ENCODE measurements at places on chromosomes 13 and 19.

GRCh38 chr13:109869312-109870237 lies 83.2 kb upstream of the IRS2 start:
- no peak for DNase-seq

DNA sequence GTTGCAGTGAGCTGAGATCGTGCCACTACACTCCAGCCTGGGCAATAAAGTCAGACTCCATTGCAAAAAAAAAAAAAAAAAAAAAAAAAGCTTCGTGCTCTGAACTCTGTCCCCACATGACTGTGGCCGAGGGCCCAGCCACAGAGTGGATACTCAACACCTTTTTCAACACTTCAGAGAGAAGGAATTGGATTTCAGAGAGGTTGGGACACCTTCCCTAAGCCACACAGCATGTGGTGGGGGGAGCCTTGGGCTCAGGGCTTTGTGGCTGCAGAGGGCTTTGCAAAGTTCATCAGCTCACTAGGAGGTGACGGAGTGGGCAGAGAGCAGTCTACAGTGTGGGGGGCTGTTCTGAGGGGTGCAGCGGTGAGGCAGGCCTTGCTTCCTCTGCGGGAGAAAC lies 9.5 kb downstream of the LSM7 start:
- DNase-seq, result no peak

DNA sequence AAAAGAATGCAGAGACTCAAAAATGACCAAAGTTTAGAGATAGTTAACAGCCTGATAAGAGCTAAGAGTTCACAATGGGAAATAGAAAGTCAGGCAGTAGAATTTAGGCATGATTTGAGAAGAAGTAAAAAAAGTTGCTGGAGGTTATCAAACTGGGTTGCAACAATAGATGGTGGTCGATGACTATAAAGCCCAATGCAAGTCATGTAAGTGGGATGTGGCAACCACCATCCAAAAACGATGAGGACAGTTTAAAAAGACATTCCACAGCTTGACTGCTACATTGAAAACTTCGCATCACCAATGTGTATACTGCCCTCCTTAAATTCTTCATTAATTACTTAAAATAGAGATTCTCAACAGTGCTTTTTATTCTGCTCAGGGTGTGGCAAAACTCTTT lies 19.7 kb downstream of the ELF1 start:
- no peak for DNase-seq

DNA sequence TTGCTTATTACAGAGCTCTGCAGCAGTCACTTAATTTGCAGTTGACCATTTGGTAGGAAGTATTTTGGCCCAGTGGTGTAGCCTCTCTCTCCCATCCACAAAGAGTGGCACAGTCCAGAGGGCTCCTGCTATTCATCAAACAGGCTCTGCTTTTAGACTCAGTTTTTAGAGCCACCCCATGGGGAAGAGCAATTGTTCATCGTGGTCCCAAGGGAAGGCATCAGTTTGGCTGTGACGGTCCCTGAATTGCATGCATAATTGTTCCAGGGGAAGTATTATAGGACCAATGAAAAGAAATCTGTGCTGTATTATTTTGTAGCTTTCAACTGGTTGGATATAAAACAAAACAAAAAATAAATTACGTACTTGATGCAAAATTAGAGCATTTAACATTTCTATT lies 799.0 kb downstream of the DACH1 start:
- DNase-seq, result no peak

- no peak for DNase-seq
These were observed 1212.8 kb downstream of the DIAPH3 start for GRCh38 chr13:58950911-58951310.

- no peak for DNase-seq
These were observed 128.8 kb downstream of the SIPA1L3 start for GRCh38 chr19:38035515-38036495.

- DNase-seq, result no peak
These were observed 190.2 kb upstream of the TSHZ3 start for GRCh38 chr19:31539386-31539785.

- no peak for DNase-seq
These were observed 748.5 kb upstream of the KLHL1 start for GRCh38 chr13:70856711-70857110.

- DNase-seq, result no peak
These were observed 23.5 kb downstream of the AKT2 start for GRCh38 chr19:40261631-40262030.

DNA sequence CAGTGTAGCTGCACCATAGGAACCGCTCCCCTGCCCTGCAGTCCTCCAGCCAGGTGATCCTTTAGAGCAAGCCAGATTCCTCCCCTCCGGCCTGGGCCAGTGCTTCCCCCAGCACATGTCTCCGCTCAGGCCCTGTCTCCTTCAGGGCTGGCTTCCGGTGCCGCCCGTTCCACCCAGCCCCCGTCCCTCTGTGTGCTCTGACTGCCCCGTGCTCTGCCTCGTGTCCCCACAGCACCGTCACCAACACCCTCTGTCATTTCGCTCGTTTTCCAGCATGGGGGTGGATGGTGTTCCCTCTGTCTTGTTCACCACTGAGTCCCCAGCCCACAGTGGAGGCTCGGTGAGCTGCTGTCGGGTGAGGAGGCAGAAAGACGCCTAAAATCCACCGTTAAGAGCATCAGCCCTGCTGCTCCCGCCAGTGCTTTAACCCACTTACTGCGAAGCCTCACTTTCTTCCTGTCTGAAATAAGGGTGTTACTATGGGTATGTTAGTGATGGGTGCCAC lies 54.5 kb downstream of the TSSK6 start:
- no peak for DNase-seq

DNA sequence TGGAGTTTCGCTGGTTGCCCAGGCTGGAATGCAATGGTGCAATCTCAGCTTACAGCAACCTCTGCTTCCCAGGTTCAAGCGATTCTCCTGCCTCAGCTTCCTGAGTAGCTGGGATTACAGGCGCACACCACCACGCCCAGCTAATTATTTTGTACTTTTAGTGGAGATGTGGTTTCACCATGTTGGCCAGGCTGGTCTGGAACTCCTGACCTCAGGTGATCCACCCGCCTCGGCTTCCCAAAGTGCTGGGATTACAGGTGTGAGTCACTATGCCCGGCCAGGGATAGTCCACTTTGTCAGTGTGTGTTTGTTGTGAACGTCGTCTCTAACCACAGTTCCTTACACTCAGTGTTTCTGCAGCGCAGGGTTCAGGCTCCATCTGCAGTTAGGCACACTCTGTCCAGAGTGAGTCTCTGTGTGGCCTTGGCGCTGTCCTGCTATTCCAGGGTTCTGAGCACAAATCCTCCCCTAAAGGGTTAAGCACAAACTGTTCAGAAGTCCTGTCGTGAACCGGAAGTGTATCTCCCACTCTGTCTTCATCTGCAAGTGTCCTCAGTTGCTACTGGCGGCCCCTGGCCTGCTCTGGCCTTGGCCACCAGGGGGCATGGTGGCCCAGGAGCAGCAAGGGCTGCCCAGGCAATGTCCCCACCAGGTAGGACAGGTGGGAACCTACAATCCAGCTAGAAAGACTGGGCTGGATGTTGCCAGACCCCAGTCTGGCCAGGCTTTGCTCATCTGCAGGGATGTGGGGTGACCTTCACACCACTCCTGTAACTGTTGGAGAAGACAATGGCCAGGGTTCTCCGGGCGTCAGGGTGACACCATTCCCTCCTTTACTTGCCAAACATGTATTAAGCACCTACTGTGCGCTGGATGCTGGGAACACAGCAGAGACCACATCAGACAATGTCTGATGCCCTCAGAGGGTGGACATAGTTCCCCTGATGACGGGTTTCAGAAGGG lies 38.8 kb upstream of the GATAD2A start:
- DNase-seq, result peak; percentile 81

DNA sequence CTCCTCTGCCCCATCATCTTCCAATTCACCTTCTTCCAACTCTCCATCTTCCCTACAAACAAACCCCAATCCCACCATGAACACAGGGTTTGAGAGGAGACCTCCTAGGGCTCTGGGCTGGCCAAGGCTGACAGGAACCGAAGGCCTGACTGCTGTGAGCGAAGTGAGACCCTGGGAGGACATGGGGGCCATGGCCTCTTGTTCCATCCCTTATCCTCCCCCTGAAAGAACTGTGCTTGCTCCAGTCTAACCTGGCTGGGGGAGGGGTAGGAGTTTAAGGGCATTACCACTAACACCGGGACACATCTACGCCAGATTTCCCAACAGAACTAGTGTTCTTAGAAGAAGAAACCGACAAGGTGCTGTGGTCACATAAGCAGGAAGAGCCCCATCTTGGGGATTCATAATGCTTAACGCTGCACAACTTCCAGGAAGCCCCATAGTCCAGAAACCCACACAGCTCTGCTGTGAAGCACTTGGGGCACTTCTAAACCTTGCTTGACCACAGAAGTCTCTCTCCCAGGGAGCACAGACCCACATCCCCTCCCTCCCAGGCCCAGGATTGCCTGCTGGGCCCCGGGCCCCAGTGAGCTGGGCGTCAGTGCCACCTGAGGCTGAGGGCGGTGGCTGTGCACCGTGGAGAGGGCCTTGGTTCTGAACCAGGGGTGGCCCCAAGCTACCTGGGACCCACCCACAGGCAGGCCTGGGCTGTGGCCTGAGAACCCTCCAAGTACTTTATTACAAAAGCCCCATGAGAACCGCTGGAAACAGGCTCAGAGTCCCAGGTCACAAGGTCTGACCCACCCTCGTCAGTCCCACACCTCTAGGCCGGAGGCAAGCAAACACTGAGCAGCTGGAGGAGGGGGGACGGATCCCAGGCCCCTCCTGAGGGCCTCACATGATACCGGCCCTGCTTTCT lies 18.8 kb downstream of the ZC3H4 start:
- DNase-seq, result no peak

DNA sequence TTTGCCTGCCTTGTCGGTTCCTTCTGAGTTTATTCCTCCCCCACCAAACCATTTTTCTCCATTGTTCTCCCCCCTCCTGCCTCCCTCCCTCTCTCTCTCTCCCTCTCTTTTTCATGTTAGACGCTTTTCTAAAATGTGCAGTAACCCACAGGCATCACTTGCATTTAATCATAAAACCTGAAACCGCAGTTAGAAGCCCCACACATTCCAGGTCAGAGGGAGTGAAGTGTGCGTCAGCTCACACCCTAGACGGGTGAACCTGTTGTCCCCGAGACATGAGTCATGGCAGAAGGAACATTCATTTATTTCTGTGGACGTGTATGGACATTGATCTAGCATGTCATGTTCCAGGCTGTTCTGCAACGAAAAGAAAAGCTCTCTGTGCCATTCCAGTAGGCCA lies 19.9 kb downstream of the ONECUT3 start:
- DNase-seq, result peak; percentile 77

GRCh38 chr19:58366585-58367430 lies 4.3 kb upstream of the ZNF497 start:
- DNase-seq, result no peak

- DNase-seq, result peak; percentile 45
These were observed 38.0 kb downstream of the KCTD4 start for GRCh38 chr13:45162821-45163220.

DNA sequence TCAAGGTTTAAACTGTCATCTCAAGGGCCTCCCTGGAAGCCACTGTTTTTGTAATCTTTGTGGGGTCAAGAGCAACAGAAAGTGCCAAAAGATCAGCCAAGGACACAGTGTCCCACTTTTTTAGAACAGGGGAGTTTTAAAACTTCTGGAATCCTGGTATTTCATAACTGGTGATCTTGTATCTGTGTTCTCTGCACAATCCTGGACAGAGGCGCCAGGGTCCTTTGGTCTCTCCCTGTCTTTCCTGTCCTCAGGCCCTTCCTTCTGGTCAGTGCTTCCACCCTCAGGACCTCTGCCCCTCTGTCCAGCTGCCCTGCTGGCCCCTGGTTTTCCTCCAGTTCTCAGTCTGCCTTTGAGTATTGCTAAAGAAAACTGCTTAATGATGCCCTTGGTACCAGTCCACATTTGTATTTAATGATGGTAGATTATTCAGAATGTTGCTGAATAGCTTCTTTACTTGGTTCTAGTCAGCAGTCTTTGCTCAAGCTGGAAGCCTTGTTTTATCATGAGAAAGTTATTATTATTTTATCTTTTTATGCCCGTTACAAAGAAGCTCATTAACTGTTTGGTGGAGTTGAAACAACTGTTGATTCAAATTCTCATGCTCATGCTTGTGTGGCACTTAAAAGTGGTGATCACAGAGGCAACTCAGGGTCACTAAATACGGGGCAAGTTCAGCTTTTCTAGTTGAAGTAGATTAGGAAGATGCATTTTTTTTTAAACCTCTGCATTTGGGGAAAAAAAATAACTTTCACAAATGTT lies 47.5 kb downstream of the WASF3 start:
- no peak for DNase-seq

GRCh38 chr13:110920038-110920437 lies 5.2 kb upstream of the ANKRD10 start:
- DNase-seq, result no peak

DNA sequence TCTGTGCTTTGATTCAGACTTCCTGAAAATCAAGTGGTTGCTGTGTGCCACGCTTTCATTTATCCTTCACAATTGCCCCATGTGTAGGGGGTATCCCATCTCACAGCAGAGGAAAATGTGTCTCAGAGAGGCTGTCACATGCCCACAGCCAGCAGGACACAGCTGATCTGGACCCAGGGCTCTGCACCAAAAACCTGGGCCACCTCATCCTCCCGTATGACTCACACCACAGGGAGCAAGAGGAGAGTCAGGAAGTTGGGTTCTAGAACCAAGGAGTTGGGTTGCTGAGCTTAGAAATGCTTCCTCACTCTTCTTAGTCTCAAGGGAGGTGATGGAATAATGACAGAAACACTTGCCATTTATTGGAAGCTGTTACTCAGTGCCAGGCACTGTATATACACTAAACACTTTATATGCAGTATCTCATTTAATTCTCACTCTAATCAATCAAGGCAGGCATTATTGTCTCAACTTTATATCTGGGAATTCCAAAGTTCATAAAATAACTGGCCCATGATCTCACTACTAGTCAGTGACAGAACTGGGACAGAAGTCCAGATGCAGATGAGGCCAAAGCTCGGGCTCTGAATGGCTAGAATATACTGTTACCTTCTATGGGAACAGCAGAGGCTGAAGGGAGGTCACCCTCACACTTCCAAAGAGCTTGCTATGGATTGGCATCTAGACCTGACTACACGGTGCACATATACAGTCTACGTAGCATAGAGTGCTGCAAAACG lies 47.7 kb upstream of the ATP12A start:
- no peak for DNase-seq

DNA sequence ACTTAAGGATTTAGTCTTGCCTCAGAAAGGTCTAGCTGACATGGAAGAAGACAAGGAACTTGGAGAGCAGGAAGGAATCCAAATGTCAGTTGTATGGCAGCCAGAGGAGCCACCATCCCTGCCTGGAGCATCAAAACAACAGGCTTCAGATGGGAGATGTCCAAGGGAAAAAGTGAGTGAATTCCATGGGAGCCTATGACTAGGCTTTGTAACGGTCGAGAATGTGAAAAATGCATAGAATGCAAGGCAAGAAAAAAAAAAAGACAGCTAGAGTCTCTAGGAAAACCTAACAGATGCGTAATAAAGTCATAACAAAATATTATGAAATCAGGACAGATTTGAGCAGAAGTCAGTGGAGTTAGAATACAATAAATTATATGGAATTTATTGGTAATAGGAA lies 183.7 kb upstream of the LSM14A start:
- peak; percentile 23 for DNase-seq

GRCh38 chr13:40982772-40983171 lies 36.3 kb downstream of the ELF1 start:
- no peak for DNase-seq

- DNase-seq, result no peak
These were observed 136.9 kb upstream of the SOX21 start for GRCh38 chr13:94849254-94849653.

GRCh38 chr13:30463787-30464495 lies 1.8 kb downstream of the HMGB1 start:
- no peak for DNase-seq

Measured in HTR-8/SVneo (cell line).